ENCODE measurements at places on chromosomes 4 and X.

GRCh38 chr4:10666616-10667015 is 18.0 kb downstream of the CLNK start:
- peak; percentile 4 for DNase-seq

- DNase-seq = peak; percentile 52
Observed at GRCh38 chrX:152817078-152817764, 13.3 kb downstream of the CETN2 start.

DNA sequence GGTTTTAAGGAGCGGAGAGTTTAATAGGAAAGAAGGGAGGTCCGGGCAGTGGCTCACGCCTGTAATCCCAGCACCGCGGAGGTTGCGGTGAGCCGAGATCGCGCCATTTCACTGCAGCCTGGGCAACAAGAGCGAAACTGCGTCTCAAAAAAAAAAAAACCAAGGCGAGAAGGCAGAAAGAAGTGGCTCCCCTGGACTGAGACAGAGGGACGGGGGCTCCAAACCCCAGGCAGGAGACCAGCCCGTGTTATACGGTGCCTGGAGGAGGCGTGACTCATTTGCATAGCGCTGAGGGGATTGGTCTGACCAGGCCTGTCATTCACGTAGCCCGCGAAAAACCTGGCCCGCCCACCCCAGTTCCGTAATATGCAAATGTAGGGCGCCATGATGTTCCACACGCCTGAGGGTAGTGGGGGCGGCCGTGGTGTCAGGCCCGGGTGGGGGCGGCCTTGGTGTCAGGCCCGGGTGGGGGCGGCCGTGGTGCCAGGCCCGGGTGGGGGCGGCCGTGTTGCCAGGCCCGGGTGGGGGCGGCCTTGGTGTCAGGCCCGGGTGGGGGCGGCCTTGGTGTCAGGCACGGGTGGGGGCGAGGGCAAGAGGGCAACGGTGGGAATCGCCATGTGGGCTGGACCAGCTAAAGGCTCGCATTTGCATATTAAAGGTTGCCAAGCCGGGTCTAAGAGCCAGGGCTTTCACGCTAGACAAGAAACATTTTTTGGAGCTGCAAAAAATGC is 2.1 kb downstream of the PLCXD1 start:
- DNase-seq = peak; percentile 83

DNA sequence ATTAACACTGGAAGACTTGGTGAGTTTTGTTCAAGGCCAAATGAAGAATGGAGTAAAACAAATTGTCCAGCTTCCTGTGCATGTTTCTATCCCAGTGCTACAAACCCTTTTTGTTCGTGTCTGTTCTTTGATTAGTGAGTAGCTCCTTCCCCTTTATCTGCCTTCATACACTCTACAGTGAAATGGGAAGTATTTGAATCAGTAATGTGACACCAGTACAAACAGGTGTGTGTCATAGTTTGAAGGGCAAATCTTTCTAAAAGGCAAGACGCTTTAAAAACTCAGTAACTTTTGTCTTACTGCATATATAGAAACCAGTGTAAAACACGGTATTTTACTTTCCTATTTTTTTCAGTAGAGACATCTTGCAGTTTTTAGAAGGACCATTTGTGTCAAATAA is 5.9 kb downstream of the ARHGEF38 start:
- no peak for DNase-seq

DNA sequence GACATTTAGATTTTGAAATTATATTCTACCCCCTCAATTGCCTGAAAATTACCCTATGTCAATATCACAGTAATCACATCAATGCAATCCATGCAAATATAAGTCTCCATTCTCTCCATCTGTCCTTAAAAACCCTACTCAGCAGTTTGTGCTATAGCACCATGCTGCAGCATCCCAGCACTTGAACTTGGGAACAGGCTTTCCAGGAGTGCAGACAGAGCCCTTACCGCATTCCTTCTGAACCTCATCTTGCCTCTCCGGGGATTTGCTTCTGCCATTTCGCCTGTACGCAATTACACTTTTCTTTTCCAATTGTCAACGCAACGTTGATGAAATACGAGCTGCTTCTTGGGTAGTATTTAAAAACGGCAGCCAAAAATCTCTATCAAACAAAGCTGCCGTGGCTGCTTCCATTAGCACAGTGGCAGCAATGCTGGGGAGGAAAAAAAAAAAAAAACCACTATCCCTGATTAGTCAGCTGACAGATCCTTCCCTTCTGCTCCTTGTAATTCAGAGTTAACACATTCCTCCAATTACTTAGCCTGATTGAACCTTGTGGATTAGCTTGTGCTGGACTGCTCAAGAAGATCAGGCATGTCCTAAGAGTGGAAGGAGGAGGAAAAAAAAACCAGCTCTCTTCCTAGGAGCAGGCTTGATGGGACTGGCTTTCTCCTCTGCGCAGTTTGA is 65.6 kb downstream of the MCF2 start:
- peak; percentile 8 for DNase-seq

DNA sequence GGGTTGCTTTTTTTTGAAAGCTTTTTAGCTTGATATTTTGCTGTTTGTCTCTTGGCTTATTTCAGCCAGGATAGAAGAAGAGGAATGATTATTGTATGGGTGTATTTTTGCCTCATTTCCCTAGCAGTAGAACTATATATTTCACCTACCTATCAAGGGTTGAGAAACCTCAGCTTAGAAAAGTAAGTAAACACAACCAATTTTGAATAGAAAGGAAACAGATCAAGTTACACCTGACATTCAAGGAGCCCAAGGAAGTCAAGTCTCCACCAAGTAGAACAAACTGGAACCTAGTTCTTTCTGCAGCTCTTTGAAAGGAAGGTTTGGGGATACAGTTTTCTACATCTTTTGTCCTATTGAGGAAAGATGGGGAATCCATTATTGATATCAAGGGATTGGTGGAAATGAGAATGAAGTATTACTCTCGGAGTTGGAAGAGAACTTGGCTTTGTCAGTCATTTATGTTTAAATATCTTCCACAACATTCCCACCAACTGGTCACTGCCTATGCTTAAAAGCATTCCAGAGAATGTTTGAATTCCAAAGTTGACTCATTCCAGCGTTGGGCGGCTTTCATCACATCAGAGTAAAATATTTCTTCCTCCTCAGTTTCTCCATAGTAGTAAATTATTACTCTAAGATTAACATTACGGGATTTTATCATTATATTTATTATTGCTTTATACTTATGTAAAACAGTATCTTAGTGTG is 207.8 kb upstream of the CNKSR2 start:
- no peak for DNase-seq

Data from SK-MEL-5 (cell line).